ENCODE measurements at places on chromosomes 6 and 20.

DNA sequence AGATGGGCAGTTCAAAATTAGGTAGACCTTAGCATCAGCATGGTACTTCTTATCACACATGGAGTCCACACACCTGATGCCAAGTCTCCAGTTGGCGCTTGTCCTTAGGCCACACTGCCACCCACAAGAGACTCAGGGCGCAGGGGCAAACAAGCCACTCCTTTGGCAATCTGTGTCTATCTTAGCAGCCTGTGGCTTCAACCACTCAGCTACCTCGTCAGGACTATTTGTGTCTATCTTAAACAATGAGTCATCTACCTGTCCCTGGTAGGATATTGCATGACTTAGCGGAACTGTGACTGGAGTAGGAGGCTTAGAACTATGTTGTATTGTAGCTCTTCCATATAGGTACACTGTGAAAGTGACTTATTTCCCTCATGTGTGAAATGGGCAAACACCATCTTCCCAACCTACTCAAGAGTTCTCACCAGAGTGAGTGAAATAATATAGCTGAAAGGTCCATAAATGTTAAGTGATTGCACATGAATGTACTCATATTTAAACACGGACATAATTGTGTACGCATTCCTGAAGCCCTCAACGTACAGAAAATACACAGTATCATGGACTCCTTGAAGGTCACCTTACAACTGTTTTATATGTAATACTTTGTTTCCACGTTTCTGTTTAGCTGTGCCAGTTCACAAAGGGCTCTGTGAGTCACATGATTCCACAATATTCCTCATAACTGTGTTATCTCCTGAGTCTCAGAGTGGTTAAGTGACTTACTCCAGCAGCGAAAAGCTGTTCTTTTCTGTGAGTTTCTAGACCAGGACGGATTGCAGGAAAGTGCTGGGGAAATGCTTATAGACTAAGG lies 1.6 kb downstream of the TRIM27 start:
- no peak for DNase-seq

GRCh38 chr20:62971950-62972844 lies 19.7 kb downstream of the SLC17A9 start:
- DNase-seq, result no peak

DNA sequence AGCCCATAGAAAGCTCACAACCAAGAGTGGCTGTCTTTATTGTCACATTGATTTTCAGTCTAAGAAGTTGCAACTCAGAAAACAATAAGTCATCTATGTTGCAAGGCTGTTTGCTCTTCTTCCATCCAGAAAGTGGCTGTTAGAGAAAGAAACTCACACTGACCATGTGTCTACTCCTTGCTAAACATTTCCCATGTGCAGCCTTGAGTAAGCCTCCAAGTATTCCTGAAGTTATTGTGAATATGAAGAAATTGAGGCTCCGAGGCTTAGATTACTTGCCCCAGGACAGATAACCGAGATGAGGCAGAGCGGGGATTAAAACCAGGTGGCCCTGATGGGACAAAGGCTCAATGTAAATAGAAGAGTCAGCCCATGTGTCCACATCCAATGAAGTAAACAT lies 105.0 kb downstream of the SPTLC3 start:
- DNase-seq, result no peak

DNA sequence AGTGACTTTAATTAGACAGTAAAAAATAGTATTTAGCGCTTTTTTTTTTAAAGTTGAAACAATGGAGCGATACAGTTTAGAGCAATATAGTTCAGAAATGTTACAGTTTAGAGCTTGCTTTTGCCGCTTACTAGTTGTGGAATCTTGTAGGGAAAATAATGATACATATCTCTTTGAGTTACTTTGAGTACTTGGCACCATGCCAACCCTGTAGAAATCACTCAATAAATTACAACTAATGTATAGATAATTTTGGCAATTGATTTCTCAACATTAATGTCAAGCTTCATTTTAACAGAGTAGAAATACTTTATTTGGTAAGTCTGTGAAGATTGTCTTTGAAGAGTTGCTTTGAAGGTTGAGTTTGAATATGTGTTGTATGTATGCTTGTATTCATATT lies 27.4 kb downstream of the CDC40 start:
- DNase-seq, result no peak

DNA sequence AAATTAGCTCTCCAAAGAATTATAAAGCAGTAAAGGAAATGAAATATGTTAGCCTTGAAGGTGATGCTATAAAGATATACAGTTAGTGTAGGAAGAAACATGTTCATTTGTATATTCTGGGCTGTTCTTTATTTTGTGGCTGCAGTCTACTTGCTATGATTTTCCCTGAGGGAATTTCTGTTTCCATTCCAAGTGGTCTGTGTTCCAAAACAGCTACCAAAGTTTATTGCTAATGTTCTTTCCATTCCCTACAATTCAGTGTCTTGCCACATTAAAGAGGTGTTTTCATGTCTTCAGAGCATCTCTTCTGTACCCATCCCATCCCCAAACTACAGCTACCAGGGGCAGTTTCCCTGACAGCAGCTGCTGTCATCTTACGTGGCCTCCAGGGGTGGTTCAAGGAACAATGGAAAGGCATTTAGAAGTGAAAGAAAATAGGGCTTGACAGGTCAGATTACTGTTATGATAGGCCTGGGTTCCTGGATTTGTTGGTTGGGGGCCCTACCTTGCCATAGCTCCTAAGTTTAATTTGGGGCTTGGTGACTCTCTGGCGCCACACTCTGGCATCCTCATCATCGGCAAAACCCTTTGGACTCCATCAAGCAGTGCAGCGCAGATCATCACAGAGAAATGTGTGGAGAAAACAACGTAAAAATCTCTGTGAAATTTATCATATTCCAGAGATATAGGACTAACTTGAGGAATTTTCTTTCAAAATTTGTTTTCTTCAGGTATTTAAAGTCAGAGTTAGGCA lies 33.8 kb upstream of the AIG1 start:
- DNase-seq, result no peak

GRCh38 chr6:14129575-14129974 lies 12.0 kb downstream of the CD83 start:
- no peak for DNase-seq

DNA sequence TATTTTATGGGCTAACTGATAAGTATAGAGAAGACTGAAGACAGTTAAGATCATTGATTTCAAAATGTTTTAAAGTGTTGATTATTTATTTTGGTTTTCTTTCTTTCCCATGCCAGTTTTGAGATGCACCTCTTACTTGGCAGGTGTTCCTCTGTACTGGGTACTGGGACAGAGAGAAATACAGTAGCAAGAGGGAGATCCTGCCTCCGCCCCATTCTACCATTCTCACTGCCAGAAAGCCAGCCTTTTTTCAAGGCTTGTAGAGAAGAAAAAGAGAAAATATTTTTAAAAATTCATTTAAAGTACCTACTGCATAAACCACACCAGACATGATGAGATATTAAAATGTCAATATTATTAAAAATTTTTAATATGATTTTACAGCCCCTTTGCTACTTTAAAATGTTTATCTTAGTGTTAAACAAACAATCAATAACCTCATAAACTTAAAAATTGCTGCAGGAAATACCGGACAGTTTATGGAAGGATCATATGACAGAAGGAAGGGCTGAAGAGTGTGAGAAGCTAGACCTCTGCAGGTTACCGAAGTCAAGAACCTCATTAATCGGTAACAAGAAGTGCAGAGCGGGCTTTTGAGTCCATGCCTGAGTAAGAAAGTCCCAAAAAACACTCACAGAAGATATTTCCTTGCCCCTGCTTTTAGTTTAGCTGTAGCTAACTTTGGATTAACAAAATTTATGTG lies 117.8 kb upstream of the ESR1 start:
- no peak for DNase-seq

GRCh38 chr20:52972190-52972937 lies at the start of gene TSHZ2:
TSHZ2 (plus strand) TSS chr20:52972358; CDS start chr20:52973294, 936 bp downstream.
- DNase-seq, result no peak

DNA sequence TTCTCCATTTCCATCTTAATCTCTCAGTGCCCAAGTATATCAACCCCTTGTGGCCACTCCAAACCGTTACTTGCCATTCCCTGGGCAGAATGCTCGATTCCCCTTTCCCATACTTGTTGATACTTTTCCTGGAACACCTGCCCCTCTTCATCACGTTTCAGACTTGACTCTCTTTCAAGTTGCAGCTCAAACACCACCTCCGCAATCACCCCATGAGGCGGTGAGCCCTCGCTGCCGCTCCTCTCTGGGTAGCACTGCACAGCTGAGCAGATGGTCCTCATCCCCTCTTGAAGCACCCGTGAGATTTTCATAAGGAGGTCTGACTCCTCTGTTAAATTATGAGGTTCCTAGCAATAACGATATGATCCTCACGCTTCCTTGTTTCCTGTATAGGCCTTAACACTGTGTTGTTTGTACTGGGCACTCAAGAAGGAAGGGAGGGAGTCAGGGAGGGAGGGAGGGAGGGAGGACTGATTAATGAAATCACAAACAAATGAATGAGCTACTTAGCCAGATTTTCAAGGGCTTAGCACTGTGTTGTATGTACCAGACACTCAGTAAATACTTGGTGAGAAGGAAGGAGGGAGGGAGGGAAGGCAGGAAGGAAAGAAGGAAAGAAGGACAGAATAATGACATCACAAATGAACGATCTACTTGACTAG lies 8.0 kb upstream of the UQCC2 start:
- no peak for DNase-seq

DNA sequence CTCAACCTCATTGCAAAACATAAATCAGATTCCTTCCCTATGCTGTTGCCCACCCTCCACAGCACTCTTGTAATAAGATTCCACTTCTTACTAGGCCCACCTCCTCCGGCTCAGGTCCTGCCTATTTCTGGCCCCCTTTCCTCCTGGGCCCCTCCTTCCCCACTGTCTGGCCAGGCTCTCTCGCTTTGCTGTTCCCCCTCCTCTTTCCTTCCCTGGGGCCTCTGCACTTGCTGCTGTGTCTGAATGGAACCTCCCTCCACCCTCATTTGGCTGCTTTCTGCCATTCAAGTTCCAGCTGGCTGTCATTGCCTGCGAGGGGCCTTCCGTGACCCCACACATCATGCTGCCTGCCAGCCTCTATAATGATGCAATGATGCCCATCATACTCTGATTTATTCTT lies 38.9 kb downstream of the ARHGAP40 start:
- no peak for DNase-seq

GRCh38 chr6:34949636-34950035 lies 60.6 kb downstream of the ANKS1A start:
- DNase-seq, result no peak

GRCh38 chr6:42294759-42295158 lies 77.1 kb upstream of the MRPS10 start:
- DNase-seq, result no peak

DNA sequence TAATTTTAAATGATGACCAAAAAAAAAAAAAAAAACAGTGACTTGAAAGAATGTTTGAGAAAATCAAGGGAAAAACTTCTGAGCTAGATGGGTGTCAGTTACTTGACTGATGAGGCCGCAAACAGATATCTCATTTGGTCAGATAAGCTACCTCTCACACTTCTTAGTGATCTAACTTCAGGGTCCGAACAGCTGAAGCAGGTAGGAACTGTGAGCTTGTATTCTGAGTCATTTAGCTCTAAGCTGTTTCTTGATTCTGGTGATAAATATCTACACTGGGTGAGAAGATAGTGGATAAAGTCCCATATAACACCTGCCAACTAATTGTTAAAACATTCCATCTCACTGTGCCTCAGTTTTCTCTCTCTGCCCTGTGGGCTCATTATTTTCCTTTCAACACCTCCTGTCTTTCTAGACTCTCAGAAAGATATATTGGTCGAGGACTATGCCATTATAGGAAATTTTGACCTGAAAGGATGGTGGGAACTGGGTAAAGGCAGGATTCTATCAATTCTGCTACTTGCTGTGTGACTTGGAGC lies 7.7 kb downstream of the KIF3B start:
- DNase-seq, result no peak

- DNase-seq, result no peak
Measured at GRCh38 chr20:21259346-21259745, 43.8 kb upstream of the XRN2 start.

GRCh38 chr6:164331026-164331425 lies 916.5 kb downstream of the QKI start:
- DNase-seq, result no peak

DNA sequence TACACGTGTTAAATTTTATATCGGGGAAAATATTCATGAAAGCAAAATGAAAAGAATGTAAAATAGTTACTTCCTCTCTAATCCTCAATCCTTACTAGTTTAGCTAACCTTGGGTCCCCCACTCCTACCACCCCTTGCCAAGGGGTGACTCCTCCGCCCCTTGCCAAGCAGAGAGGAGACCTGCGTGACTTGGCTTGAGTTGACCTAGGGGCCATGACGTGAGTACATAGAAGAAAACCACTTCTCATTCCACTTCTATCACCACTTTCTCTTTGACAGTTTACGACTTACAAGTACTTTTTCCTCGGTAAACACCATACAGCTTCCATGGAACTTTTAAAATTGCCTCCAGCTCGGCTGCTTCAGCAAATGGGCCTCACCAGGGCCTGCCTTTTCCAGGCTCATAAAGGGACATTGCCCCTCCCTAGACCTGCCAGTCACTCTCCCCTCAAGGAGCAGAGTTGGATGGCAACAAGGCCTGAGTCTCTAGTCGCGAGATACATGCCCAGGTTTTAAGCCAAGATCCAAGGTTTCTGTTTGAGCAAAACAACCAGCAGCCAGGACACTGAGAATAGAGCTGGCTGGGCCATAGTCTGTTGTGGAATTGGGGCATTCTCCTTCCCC lies 29.9 kb downstream of the SDCBP2 start:
- no peak for DNase-seq

GRCh38 chr20:2312876-2313275 lies 17.1 kb downstream of the TGM3 start:
- no peak for DNase-seq

GRCh38 chr6:84920021-84920420 lies 155.6 kb upstream of the TBX18 start:
- DNase-seq, result no peak

DNA sequence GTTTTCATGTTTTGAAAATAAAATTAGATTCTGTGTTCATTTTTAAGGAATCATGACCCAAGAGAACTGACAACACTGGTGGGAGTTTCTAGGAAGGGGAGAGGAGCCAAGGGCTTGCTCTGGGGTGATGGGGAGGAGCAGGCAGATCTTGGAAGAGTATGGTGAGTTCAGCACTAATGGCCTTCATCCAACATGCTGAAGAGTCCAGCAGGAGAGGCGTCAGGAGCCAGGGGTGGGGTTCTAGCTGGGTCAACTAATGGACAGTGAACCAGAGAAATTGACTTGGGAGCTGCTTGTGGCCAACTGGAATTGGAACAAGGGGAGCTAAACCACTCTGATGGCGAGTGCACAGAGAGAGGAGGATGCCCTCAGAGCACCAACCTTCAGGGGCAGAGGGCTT lies 107.1 kb downstream of the MRPL14 start:
- DNase-seq, result no peak

DNA sequence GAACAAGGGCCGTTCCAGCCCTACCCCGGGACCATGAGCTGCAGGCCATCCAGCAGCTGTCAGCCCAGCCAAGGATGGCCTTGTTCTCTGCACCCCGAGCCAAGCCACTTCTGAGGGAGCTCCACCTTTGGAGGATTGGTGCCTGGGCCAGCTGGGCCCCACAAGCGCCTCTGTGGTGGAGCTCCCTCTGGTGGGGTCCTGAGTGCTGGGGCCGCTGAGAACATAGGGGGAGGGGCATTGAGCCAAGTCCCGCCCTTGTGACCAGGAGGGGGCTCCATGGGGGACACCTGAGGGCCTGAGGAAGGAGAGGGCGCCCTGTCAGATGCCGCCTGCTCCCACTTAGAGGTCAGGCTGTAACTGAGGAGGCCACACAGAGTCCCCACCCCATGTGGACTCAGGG lies 43.2 kb downstream of the YTHDF1 start:
- DNase-seq, result no peak
